NCI-H446 (cell line): ENCODE measurements at places on chromosomes 4 and X.
A peak's percentile ranks its signal among the peaks of the same experiment; 100 is the strongest.

DNA sequence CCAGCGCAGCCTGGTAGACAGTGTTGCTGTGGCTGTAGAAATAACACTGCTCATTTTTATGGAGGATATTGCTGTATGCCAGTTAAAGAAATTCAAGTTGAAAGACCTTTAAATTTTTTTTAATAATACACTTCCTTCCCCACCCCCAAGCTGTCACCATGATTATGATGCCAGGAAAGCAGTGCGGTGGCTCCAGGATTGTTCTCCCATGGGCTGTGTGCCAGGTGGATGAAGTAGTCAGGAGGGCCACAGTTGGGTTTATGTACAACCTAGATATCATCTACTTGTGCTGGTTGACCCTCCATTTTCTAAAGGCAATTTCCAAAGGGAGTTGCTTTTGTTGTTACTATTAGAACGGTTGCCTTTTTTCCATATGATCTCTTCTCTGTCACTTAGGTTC is 136.6 kb downstream of the AFF1 start:
- DNase-seq: peak; percentile 25

- DNase-seq: no peak
Measured at GRCh38 chr4:140839888-140840790, 84.0 kb upstream of the TBC1D9 start.

DNA sequence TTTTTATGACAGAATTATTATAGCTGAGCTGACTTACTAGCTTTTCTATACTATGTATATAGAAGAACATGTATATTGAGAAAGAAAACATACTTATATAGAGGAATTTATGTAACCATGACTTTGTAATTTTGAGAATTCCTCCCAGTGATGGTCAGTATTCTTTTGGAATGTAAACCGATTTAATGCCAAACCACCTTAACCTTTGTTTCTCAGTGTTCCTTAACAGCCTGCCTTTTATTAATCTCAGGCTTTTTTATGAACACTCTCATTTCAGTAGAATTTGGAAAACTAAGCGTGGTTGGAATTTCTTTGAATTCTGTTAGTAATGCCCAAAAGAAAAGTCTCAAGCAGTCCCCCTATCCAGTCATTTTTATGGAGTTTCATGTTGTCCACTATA is 47.0 kb downstream of the MOSPD2 start:
- DNase-seq: no peak

DNA sequence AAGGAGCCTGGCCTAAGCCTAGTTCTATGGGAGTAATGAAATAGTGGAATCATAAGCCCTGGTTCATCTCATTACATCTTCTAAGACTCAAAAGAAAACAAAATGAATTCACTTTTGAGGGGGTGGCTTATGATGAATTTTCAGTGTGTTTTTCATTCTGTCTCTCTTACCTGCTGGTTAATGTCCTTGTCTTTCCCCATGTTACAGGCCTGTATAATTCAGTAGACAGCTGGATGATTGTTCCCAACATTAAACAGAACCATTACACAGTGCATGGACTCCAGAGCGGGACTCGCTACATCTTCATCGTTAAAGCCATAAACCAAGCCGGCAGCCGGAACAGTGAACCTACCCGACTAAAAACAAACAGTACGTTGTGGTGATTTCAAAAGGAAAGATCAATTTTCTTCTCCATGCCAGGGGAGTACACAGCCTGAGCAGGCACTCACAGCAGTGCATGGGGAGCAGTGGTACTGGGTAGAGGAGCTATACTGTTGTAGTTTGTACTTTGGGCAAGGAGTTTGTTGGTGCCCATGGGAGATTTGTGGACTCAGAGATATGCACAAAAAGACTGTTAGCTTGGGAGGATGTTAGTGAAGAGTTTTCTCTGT is 57.9 kb downstream of the TEX13B start:
- no peak for DNase-seq

GRCh38 chr4:68572653-68573170 is 3.4 kb downstream of the UGT2B17 start:
- no peak for DNase-seq

DNA sequence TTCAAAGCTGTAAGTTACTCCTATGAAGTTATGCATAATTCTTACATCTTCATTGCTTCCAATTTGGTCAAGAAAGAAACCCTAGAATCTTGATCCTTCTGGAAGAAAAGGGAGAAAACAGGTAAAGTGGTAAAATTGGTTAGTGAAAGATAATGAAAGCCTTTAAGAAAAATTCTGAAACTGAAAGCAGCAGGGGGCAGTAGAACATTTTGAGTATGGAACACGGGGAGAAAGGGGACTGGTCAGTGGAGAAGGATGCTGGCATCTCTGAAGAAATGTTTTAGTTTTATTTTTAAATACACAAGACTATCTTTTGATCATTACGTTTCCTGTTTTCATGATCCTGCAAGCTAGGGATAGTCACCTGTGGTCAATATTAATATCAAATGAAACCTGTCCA is 54.3 kb downstream of the SLIT2 start:
- DNase-seq: no peak

DNA sequence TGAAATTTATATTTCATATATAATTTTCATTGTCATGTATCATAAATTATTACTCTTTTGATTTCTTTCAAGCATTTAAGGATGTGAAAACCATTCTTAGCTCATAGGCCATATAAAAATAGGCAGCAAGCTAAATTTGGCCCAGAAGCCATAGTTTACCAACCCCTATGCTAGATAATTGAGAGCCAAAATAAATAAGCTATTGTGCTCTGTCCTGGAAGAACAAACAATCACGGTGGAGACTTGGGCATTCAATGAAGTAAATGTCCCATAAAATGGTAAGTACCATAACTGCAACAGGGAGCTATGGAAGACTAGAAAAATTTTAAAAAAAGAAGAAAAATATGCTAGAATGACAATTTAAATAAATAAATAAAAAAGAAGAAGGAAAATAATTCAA is 60.9 kb upstream of the PACRGL start:
- no peak for DNase-seq

- DNase-seq: no peak
Measured at GRCh38 chr4:77631276-77631675, 25.7 kb downstream of the CXCL13 start.

- no peak for DNase-seq
Measured at GRCh38 chr4:113060853-113061252, 11.4 kb downstream of the ANK2 start.

DNA sequence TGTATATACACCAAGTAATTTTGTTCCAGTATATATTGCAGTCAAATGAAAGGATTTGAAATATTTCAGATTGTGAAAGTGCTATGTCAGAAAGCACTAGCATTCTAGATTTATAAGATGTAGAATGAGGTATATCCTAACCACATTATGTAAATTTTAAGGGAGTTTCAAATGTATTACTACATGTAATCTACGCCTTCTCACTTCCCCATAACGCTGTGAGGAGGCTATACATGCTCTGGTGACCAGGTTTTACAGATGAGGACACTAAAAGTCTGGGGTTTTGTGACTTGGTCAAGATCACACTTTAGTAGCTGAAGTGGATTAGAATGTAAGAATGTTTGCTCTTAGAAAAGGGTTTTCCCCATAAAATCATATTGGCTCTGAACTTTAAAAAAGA is 8.1 kb downstream of the ENPEP start:
- DNase-seq: no peak

DNA sequence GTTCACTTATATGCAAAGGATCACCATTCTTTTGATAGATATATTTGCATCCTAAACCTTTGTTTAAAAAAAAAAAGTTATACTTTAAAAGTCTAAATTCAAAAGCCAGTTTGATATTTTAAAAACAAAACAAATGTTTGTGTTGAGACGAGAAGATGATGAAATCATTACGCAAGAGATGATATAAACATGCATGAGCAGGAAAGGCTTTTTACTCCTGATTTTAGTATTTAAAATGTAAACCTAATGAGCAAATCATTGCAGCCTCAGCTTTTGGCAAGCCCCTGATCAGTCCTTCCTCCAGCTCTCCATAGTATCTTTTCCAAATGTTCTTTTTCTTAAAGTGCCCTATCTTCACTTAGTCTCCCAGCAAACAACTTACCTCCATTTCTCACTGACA is 115.6 kb downstream of the ARAP2 start:
- no peak for DNase-seq

GRCh38 chrX:44915361-44915868 is 42.4 kb downstream of the KDM6A start:
- no peak for DNase-seq

- DNase-seq: no peak
Measured at GRCh38 chr4:25966171-25966570, 52.2 kb downstream of the SMIM20 start.

GRCh38 chr4:1576961-1577821 is 106.9 kb downstream of the FAM53A start:
- DNase-seq: no peak

DNA sequence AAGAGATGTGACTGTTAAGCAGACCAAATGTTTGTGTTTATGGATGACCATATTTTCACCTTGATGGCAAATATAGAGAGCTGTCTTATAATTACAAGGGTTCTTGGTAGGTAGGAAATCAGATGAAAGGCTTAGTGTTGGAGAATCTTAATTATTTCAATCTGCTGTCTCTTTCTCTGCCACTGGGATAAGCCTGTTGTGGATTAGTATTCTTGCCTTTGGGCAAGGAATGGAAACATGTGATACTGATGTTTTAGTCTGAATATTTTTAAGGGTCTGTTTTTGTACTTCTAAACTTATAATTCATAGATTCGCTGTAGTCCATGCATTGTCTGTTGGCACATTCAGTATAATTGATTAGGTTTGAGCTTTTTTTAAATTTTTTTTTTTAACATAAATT is 23.7 kb upstream of the NUDT6 start:
- DNase-seq: no peak

DNA sequence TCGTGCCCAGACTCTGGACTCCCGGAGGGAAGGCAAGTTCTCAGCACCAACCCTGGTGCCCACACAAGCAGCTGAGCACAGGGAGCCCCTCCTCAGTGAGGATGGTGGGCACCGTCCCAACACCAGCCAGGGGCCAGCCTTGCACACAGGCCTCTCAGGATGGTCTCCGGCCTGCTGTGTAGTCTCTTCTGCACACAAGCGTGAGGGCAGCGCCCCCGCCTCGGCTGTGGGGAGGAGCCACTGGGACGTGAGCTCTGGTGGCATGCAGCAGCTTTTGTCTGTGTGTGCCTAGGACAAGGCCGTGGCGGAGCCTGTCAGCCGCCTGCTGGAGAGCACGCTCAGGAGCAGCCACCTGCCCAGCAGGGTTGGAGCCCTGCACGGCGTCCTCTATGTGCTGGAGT is 16.1 kb upstream of the MSANTD1 start:
- DNase-seq: no peak

GRCh38 chrX:73668779-73669178 is 105.8 kb downstream of the CHIC1 start:
- DNase-seq: no peak

GRCh38 chr4:158610790-158611189 is 60.9 kb downstream of the C4orf46 start:
- no peak for DNase-seq

- DNase-seq: no peak
Measured at GRCh38 chr4:113289766-113290165, 240.3 kb downstream of the ANK2 start.

DNA sequence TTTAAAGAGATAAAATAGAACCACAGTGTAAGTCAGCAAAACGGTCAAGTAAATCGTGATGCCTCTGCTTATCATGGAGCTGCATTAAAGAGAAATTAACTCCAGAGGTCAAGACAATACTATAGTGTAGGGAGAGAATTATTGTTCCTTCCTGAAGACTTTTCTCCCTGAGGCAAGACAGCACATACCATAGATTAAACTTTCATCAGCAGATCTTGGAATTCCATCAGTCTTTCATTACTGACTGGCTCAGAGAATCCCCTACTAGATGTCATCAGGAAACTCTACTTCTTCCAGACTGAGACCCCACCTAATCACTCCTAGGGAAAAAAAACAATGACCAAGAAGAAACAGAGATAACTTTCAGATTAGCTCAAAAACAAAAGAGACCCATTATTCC is 131.3 kb downstream of the NSUN7 start:
- DNase-seq: no peak

GRCh38 chr4:7366954-7367353 is 67.8 kb downstream of the PSAPL1 start:
- DNase-seq: no peak

GRCh38 chr4:148514041-148514440 is 71.8 kb upstream of the NR3C2 start:
- DNase-seq: no peak

GRCh38 chr4:11599064-11599463 is 170.4 kb upstream of the HS3ST1 start:
- no peak for DNase-seq

GRCh38 chrX:18026166-18026565 is 165.1 kb upstream of the RAI2 start:
- DNase-seq: no peak

- DNase-seq: no peak
Measured at GRCh38 chrX:151745651-151746050, 11.1 kb downstream of the CNGA2 start.

DNA sequence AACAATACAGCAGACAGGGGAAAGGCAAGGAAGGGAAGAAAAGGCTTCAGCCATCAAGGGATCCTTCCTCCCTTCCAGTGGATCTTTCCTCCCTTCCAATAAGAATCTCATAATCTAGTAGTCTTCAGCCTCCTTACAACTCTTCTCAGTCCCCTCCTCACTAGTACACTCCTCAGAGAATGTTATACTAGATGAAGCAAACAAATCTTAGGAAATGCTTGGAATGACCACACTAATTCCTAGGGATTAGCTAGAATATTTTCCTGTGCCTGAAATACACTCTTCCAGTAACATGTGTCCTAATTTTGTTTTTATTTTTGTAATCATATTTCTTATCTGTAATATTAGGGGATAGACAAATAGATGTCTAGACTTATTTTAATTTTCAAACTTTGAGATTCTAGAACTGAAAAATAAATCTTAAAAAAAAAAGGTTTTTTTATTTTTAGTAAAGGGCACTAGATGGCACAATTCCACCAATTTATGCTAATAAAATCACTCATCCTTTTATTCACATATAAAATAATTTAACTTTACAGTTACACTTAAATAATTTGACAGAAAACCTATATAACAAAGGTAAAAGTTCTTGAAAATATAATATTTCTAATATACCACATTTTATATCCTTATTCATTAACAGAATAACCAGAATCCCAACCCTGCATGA is 7.0 kb upstream of the STPG2 start:
- no peak for DNase-seq

DNA sequence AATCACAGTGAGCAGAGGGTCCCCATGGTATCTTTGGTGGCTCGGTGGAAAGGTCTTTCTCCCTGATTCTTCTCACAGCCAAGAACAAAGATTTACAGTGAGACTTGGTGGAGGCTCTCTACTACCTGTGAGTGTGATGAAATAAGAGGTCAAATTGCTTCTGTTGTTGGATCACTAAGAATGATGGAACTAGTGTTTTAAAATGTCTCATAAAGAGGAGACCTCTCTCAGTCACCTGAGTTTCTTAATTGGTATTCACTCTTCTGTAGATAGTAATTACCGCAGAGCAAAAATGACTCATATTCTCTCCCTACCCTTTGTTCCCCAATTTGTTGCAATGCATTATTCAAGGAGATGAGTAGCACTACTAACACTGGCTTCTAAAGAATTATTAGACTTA is 100.9 kb upstream of the TBC1D9 start:
- DNase-seq: no peak

DNA sequence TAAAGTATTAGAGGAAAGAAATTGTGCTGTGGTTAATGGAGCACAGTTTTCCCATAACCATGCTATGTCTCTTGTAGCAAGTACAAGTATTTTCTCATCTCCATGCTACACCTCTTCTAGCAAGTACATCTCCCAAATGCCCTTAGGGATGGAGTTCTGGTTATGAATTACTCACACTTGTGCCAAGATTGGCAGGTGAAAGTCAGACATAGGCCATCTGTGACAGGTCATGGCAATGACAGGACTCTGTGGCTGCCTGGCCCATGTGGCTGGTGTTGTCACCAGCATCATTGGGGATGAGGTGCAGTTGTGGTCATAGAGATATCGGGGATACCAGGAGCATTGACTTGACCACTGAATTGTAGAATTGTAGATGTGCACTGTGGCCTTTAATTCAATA is 310.2 kb downstream of the FAT4 start:
- no peak for DNase-seq
